ENCODE measurements at places on chromosomes 16 and 17.

DNA sequence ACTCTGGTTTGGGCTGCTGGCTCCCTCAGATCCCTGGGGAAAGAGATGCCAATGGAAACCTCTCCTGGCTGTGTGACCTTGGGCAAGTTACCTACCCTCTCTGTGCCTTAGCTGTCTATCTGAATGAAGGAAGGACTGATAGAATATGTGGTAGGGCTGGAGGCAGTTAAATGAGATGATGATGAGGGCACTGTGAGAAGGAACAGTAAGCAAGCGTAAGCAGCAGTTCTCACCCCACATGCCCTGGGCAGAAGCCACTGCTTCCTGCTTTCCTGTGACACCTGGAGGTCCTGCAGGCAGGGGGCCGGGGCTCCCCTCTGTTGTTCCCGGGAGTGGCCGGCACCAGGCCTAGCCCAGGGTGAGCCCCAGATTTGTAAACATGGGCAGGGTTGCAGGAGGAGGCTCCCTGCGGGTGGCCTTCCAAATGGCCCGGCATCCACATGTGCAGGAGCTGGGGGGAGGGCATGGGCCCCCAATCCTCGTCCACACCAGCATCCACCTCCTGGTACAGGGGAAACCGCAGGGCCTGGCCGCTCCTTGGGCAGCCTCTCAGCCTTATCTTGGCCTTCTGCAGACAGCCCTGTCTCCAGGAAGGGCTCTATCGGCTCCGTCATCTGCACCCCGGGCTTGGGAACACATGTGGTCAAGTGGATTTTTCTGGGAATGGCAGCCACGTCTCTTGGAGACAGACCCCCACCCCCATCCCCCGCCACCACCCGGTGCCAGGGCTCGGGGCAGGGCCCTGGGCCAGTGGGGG is 235.6 kb upstream of the GSE1 start:
- peaks cover 60% of the 10 kb centered on the region for H3K4me1 ChIP-seq
- no peaks in the 10 kb centered on the region for H3K27me3 ChIP-seq
- no peak for DNase-seq
- peak overlapping the region; percentile 83 for H3K27ac ChIP-seq

DNA sequence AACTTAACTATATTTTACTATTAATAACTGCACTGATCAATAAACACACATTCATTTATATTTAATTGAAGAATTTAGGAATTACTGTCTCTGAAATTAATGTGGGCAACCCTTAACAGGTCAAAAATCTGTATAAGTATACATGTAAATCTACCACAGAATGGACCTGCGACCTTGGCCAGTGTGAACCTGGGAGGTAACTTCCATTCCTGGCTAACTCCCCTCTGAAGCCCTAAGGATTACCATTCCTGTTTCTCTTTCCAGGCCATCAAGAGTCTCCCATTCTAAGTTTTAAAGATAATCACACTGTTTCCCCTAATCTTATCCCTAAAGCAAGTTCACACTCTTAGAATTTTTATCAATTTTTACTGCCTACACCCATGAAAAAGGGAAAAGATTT is 58.1 kb downstream of the SMURF2 start:
- H3K4me3 ChIP-seq, result no peak overlapping the region
- no peaks in the 10 kb centered on the region for H3K36me3 ChIP-seq
- no peaks in the 10 kb centered on the region for H3K27me3 ChIP-seq
- H3K27ac ChIP-seq, result no peak overlapping the region
- no peak for DNase-seq
- H3K4me1 ChIP-seq, result no peaks in the 10 kb centered on the region

- H3K36me3 ChIP-seq, result no peaks in the 10 kb centered on the region
- no peak overlapping the region for H3K27ac ChIP-seq
- no peak overlapping the region for H3K4me3 ChIP-seq
- DNase-seq, result no peak
- H3K27me3 ChIP-seq, result no peaks in the 10 kb centered on the region
Observed at GRCh38 chr16:87527055-87527724, 34.4 kb upstream of the ZCCHC14 start.

- no peak overlapping the region for H3K27ac ChIP-seq
- no peaks in the 10 kb centered on the region for H3K4me1 ChIP-seq
- no peaks in the 10 kb centered on the region for H3K27me3 ChIP-seq
- no peak overlapping the region for H3K4me3 ChIP-seq
- no peaks in the 10 kb centered on the region for H3K36me3 ChIP-seq
- DNase-seq, result no peak
Observed at GRCh38 chr16:79662669-79663313, 62.3 kb upstream of the MAF start.

- H3K4me1 ChIP-seq, result peaks cover 21% of the 10 kb centered on the region
- H3K27ac ChIP-seq, result no peak overlapping the region
- no peaks in the 10 kb centered on the region for H3K36me3 ChIP-seq
- DNase-seq, result no peak
- no peaks in the 10 kb centered on the region for H3K27me3 ChIP-seq
Observed at GRCh38 chr16:75491876-75492275, 3.4 kb downstream of the CHST6 start.

- peaks cover 8% of the 10 kb centered on the region for H3K4me1 ChIP-seq
- H3K27me3 ChIP-seq, result no peaks in the 10 kb centered on the region
- no peak for DNase-seq
- H3K4me3 ChIP-seq, result no peak overlapping the region
Observed at GRCh38 chr16:11169641-11170040, 86.4 kb downstream of the SOCS1 start.
